MM.1S (cell line): ENCODE measurements at places on chromosomes 11 and 22.

- no peak for DNase-seq
Measured at GRCh38 chr11:76025817-76026216, 180.5 kb downstream of the WNT11 start.

- DNase-seq: no peak
Measured at GRCh38 chr11:91158891-91159537, 936.2 kb upstream of the CHORDC1 start.

DNA sequence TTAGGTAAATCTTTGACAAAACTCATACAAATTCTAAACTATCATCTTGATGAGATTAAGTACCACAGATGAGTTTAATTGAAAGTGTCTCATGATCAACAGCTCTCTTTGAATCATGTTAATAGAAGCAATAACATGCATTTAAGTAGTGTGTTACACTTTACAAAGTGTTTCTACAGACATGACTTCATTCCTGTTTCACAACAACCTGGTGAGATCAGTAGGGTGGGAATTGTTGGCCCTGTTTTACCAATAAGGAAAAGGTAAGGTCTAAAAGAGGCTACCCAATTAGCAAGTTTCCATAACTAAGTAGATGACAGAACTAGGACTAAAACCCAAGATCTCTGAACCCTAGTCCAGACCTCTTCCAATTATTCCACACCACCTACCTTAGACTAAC, 12.7 kb upstream of the PRSS23 start:
- no peak for DNase-seq

GRCh38 chr11:60710482-60710881, 11.1 kb downstream of the MS4A8 start:
- no peak for DNase-seq

DNA sequence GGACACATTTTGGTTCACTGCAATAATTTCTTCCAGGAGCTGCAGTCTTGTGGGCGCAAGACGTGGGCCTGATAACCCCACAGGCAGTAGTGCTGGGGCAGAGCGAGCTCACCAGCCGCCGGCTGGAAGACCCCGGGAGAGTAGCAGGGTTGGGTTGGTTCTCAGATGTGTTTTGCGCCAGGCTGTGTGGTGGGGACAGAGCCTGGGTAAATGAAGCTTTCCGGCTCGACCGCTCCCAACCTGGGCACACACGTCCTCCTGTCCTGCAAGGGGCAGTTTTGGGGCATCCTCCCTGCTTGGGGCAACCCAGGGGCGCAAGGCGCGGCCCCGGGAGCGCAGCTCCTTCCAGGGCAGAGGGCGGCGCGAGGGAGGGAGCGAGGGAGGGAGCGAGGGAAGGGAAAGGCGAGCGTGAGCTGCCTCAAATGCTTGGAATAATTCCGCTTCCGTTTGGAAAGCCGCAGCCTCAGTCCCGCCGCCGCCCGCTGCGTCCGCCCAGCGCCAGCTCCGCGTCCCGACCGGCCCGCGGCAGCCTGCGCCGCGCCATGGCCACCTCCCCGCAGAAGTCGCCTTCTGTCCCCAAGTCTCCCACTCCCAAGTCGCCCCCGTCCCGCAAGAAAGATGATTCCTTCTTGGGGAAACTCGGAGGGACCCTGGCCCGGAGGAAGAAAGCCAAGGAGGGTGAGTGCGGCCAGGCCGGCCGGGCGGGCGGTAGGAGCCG, at the start of gene PARVA:
Gene PARVA, plus strand, starts transcription at position 466 of the 718 bp plus-strand sequence. Its CDS starts 77 bp downstream, at position 543.
- no peak for DNase-seq
